ENCODE measurements at places on chromosomes 5 and 9.

DNA sequence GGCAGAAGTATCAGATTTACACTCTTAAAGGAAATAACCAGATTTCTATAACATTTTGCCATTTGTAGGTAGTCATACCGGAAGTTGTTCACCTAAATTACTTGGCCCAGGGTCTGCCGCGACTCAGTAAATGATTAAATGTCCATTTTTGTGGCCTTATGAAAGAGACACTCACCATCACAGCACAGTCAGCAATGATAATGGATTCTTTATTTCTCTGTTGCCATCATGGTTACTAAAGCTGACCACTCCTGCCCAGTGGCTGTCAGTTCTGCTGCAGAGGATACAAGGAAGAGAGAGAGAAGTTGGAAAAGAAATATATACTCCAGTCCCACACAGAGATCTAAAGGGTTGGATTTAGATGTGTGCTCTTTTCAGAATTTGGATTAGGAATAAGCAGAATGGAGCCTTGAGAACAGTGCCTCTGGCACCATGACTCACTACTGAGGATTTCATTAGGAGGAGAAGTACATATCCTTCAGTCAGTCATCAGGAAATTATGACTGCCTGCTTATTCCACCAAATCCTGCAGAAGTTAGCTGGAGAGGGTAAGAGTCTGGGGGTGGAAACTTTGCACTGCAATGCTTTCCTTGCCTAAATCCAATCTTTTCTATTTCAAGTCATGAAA, 72.8 kb upstream of the EFNA5 start:
- no peak for DNase-seq

GRCh38 chr5:151071848-151072629, 8.8 kb downstream of the TNIP1 start:
- DNase-seq: no peak

DNA sequence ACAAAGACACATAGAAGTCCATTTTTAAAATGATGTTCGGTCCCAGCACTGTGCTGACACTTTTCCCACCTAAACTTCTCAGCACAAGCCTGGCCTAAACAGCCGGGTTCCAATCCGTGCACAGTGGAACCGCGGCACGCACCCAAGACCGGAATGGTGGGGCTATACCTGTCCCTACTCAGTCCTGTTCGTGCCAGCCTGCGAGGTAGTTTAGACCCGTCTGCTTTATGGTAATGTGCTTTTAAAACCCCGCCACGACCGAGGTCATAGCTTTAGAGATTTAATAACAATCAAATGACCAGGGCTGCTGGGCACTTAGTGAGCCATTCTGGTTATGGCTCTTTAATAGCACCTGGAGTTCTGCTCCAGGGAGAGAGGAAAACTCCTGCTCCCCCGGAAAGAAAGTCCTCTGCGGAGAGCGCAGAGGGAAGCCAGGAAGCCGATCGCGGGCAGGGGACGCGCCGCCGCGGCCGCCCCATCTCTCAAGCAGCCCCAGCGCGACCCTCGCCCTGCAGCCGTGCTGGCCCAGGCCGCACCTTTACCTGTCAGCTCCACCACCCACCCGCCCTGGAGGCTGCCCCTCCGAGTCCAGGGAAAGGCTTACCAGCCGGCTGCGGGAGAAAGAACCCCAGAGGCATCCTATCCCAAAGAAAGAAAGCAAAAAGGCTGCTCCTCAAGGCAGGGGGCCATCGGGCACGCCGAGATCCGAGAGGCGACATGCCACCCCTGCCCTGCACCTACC, 511 bp downstream of the ARL15 start:
- DNase-seq: peak; percentile 45

DNA sequence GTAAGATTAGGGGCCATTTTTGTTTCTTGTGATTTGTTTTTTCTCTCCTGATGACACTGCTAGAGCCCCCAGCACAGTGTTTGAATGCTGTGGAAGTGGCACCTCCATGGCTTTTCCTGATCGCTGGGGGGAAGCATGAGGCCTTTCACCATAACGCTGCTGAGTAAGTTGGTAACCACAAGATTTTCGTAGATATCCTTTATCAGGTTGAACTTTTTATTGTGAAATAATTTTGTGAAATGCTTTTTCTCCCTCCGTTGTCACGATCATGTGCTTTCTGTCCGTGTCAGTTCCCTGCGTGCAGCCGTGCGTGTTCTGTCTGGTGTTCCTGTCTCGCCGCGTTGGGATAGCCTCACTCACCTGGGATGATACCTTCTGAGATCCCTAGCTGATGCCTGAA, 59.4 kb downstream of the EHMT1 start:
- DNase-seq: no peak

DNA sequence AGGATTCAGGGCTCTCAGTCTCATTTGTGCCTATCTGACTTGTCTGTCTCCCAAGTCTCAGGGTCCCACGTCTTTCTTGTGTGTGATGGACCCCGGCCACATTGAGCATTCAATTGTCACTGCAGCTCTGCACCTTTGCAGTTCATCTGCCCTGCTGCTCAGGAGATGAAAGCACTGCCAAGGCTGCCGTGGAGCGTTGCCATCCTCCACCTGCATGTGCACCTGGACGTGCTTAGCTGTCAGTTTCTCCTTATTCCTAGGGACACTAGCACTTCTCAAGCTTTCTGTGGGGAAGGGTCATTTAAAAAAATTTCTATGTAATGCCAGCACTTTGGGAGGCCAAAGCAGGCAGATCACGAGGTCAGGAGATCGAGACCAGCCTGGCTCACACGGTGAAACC, 22.8 kb upstream of the GFPT2 start:
- no peak for DNase-seq

DNA sequence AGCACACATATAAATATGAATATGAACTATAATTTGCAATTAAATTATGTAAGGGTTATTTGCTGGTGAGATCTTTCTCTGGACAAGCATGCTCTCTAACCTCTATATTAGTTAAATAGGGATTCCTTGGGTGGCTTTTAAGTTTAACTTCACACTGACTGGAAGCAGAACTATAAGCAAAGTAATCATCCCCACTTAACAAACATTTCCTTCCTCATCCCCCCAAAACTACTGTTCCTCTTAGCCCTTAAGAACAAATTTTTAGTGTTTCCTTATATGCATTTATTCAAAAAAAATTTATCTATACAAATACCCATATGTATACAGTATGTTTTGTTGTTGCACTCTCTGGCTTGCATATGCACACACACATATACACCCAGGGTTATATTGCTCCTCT, 512.1 kb upstream of the MEF2C start:
- no peak for DNase-seq

DNA sequence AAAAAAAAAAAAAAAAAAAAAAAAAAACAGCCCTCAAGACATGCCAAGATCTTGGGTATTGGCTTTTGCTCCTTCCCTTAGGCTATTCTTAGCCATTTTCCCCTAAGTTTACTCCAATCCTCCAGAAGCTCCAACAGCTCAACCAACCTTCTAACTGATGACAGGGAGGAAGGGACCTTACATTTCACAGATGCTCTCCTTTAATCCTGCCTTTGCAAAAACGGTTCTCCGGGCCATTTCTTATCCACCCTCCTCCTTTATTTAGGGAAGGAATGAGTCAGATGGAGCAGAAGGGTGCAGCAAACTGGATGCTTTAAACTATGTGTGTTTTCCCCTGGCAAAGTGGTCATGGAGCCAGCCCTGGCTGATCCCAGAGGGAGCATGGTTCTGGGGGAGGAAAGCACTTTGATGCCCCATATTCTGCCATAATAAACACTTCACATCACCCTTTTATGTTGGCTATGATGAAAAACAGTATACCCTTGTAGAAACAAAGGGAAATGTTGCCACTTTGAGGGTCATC, 369.4 kb upstream of the DMAC1 start:
- no peak for DNase-seq

- peak; percentile 96 for DNase-seq
These were observed 9.7 kb downstream of the PTGES2 start for GRCh38 chr9:128117613-128118471.

DNA sequence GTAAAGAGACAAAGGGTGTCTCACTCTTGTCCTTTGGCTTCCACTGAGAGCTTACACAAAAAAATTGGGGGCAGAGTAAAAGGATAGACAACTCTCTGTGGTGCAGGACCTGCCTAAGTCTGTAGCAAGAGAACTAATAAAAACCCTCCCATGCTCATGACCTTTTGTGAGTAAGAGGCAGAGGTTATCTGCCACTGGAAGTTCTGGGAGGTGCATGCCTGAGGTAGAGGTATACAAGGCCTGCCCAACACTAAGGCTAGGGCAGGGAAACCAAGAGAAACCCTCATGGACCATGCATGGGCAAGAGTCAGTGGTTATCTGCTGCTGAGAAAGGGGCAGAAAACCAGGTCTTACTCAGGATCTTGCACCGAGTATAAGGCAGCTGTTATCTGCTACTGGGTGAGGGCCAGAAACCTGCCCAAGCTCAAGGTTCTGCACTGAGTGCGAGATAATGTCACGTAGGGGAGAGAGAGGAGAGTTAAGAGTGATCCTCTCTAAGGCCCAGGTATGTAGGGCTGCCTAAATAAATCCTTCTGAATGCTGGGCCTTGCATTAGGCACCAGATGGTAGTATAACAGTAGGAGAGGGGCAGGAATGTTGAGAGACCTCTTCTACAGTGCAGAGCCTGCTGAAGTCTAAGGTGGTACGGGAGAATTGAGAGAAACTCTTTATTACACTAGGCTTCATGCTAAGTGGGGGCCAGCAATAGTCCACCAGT, 143.4 kb downstream of the MACROH2A1 start:
- no peak for DNase-seq

DNA sequence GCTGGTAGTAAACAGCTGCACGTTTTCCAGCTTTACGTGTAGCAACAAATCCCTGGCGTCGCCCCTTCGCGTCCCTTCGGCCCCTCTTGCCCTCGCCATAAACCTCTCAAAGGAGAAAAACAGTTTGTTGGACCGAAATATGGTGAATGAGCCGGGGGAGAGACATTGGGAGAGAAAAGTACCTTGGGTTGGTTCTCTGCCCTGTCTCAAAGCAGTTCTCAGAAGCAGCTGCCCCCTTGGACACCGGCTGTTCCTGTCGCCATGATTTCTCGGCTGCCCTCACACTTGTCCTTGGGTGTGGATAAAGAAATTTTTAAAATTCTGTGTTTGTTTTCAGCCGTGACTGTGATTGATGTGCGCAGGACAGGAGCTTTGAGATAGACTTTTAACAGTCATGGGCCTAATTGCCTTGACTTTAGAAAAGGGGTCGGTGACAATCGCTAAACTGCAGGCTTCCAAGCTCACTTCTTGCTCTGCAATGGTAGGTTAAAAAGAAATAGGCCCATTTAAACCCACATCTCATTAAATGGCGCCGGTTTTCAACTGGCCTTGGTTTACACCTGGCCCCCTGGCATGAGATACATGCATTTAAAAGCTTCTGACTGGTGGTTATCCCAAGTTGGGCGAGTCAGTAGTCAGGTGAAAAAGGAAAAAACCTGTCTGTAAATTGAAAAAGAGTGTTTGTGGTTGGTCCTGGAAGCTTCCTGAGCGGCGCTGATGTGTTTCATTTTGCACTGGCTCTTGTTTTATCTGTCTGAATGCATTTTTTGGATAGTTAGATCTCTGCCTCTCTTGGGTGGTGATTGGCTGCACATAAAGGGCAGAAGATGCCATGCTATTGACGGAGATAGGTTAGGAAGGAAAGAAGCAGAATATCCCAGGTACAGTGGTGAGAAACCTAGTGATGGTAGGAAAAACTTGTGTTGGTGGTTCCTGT, 983 bp downstream of the RCL1 start:
- peak; percentile 27 for DNase-seq

DNA sequence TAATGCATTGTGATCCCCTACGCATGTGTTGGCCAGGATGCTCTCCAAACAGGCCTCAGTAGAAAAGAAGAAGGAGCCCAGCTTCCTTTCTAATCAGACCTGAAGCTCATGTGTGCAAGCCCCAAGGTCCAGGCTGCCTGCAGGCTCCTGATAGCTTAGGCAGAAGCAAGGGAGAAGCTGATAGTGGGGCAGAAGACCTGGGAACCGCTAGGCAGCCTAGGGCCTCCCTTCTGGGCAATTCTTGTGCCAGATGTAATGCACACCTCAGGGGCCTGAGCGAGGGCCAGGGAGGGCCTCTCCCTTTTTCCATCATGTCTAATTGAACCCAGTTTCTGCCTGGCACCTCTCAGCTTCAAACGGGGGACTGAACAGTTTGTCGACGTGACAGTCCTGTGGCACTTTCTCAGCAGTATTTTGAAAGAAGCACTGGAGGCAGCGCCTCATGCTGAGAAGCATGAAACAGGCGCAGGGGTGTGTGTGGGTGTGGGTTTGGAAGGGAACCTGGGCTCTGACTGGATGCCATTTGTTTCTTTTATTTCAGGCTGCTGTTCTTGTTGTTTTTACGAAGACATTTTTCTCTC, 212.8 kb downstream of the PIK3R1 start:
- no peak for DNase-seq

- DNase-seq: peak; percentile 85
These were observed 1.0 kb upstream of the IL12B start for GRCh38 chr5:159331093-159331973.

DNA sequence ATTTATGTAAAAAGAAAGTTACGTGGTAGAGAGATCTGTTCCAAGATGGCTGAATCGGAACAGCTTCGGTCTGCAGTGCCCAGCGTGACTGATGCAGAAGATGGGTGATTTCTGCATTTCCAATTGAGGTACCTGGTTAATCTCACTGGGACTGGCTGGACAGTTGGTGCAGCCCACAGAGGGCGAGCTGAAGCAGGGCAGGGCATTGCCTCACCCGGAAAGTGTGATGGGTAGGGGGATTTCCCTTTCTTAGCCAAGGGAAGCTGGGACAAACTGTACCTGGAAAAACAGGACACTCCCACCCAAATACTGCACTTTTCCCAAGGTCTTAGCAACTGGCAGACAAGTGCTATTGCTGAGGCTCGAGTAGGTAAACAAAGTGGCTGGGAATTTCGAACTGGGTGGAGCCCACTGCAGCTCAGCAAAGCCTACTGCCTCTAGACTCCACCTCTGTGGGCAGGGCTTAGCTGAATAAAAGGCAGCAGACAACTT, 13.1 kb upstream of the HSD17B4 start:
- no peak for DNase-seq

DNA sequence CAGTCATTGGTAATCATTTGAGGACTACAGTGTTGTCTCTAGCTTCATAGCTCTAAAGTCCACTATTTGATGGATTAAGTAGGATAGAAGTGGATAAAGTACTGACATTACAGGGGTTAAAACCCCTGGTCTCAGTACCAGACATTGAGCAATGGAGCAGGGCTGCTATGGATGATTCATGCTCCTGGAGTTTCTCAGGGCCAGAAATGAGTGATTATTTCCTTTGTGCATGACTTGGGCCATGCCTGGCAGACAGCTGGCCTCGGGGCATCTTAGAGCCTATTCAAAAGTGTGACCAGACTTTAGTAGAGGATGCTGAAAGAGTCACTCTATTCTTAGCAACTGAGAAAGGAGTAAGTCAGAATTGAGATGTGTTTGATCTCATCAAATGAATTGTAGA, 350.7 kb upstream of the TLE4 start:
- no peak for DNase-seq

DNA sequence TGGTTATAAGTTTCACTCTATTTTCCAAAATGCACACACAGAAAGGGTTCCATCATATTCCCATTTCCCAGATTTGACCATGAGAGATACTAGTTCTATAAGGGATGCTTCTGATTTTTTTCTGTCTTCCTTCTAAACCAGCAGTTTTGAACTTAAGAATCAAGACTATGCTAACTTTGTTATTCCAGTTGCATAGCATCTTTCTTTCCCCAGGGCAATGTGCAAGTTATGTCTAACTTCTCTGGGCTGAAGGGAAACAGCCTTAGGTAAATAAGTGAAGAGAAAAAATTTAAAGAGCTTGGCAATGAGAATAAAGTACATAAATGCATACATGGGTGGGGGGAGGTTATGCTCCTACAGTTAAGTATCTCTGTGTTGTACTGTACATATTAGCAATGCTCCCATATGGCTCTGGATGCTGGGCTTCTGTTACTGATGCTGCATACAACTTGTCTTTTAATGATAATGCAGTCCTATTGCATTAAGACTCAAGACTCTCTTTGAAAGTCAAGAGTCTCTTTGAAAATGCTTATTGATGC, 125.8 kb upstream of the SLC12A2 start:
- DNase-seq: no peak
